CD4-positive, CD25-positive, alpha-beta regulatory T cell (primary cell): ENCODE measurements at places on chromosomes 6 and 20. TPM values are rescaled to one million over a fixed set of nuclear protein-coding genes. Genes with fewer than 3 reads are reported as not detected.

The CAPN11 gene
- not detected for total RNA-seq

The OOEP gene
- 0.69 TPM for total RNA-seq

The SLC17A2 gene
- total RNA-seq, result not detected

The IL17F gene
- total RNA-seq, result 0.64 TPM

The PERP gene
- 2.3 TPM for total RNA-seq

The HSP90AB1 gene
- total RNA-seq, result 399 TPM

The DPPA5 gene
- not detected for total RNA-seq

The C6orf89 gene
- 33.8 TPM for total RNA-seq

The HTR1E gene
- not detected for total RNA-seq

The SLC22A1 gene
- total RNA-seq, result 2.5 TPM

The BMP7 gene
- not detected for total RNA-seq

The DPM1 gene
- 34.3 TPM for total RNA-seq

The RIPOR2 gene
- total RNA-seq, result 364 TPM

The ANGPT4 gene
- total RNA-seq, result not detected

The RCAN2 gene
- not detected for total RNA-seq

The NFATC2 gene
- 56.8 TPM for total RNA-seq

The DZANK1 gene
- total RNA-seq, result 2.2 TPM

DNA sequence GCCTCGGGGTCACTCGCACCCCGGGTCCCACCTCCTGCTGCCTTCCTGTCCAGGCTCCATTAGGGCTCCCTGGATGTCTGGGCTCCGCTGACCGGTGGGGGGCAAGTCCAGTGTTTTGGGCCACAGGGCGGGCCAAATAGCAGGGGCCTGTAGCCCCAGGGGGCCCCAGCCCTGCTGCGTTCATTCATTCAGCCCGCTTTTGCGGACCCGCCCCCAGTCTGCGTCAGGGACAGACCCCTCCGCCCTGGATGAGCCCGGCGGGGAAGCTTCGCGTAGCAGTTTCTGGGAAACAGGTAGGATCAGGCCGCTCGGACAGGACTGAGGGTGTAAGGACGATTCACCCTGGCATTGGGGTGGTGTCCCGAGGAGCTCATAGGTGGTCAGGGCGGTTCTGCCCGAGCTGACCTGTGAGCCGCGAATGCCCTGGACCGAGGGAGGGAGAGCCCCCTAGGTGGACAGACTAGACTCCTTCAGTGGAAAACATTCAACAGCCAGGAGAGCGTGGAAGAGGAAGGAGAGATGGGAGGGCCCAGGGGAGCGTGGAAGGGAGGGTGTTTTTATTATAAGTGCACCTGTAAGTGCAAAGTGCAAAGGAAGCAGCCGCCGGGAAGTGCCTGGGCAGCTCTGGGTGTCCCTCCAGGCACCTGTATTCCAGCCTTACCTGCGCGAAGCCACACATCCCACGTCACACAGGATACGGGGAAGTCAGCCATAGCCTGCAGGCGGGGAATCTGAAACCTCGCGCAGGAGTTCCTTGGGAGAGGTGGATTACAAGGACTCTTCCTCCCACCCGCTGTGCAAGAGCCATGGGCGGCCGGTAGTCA lies 662 bp downstream of the ENTPD6 start:
- peak; percentile 39 for DNase-seq

DNA sequence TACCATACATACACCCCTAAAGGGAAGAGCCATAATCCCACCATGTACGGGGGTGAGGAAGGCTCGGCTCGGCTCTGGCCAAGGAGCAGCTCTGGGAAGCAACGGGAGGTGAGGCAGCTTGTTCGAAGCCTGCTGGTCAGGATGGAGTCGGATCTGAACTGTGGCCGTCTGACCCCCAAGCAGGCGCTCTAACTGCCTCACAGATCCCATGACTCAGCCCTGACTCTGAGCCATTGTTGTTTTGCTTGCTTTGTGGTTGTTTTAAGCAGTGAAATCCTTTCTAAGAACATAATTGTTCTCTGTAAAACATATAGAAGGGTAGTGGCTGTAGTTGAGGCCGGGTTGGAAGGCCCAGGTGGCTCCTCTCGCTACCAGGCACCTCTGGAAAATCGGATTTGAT lies 10.9 kb downstream of the C6orf132 start:
- no peak for DNase-seq

- no peak for DNase-seq
These were observed 2.2 kb downstream of the ADISSP start for GRCh38 chr20:3765171-3765882.

GRCh38 chr6:44128020-44128917 lies 915 bp downstream of the TMEM63B start:
- peak; percentile 18 for DNase-seq

DNA sequence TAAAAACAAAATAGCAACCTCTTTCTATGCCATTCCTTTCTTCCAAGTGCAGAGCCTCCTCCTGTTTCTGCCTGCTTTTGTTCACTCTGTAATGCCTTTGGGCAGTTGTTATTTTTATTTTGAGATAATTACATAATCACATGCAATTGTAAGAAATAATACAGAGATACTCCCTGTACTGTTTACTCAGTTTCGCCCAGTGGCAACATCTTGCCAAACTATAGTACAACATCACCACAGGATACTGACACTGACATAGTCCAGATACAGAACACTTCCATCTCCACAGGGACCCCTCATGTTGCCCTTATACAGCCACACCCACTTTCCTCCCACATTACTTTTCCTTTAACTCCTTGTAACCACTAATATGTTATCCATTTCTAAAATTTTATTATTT lies 59.7 kb downstream of the BANF2 start:
- DNase-seq, result no peak

GRCh38 chr6:127343809-127344659 lies 625 bp upstream of the ECHDC1 start:
- DNase-seq, result peak; percentile 10

- DNase-seq, result no peak
These were observed 79.0 kb upstream of the FYN start for GRCh38 chr6:111952274-111952673.

DNA sequence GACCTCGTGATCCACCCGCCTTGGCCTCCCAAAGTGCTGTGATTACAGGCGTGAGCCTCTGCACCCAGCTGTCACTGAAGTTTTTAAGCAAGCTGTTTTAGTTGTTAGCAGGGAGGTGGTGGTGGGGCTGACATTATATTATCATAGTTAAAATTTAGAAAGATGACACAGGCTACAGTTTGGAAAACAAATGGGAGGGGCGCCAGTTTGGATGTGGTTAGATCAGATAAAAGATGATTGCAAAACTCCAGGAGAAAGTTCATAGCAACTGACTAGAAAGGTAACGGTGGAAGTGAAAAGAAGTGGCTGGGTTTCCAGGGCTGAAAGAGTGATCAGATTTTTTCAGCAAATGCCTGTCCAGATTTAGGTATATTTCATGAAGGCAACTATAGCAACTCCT lies 311.9 kb upstream of the CITED2 start:
- DNase-seq, result no peak

- DNase-seq, result no peak
These were observed 13.9 kb upstream of the CCN5 start for GRCh38 chr20:44701118-44701857.

DNA sequence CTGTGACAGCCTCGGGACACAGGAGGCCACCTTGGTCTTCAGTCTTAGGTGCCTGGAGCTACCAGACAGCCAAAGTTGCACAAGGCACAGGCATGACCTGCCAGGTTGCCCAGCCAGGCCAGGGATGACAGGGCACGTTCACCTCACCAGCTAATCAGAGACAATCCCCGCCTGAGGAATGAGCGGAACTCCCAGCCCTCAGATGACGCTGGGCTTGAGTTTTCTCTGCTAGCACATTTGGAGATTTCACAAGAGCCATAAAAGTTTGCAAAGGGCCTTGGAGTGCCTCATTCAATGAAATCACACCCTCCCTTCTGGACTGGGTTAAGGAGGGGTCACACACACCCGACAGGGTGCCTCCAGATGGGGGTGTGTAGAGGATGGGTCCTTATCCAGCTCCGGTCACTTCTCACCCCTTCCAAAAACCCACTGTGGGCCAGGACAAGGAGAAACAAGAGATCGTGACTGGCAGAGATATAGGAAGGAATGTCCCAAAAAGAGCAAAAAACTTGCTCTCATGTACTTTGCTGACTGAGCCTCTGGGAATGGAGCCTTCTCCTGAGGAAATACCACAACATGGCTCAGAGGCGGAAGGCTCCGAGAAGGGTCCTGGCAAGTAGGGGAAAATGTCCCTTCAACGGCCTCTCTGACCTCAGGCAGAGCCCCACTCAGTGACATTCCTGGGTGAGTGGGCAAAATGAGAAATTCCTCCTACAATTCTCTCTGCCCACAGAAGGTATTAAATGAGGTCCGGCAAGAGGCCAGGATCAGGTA lies 121.6 kb downstream of the ISM1 start:
- no peak for DNase-seq

GRCh38 chr6:56017198-56017597 lies 141.8 kb upstream of the BMP5 start:
- no peak for DNase-seq

- no peak for DNase-seq
These were observed 54.8 kb downstream of the GPX5 start for GRCh38 chr6:28580475-28580874.

DNA sequence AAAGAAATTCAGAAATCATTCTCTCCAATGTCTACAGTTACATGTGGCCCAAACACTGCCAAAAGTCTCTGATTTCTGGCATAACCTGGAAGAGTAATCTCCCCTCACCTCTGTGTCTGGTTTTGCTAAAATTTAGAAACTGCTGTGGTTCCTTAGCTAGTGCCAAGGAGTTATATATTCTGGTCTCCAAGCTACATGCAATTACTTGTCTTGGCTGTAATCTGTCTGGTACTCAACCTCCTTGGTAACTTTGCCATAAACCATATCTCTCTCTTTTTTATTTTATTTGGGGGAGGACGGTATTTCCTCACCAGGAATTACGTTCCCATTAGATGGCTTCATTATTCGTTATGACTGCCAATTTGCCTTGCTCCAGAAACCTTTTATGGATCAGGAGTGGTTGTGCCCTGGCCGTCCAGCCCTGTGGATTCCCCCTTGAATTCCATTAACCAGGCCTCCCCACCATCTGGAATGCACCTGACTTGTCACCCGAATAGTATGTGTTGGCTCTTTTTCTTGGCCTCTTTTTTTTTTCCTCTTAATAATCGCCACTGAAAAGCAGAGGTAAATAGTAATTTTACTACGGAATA lies 400.0 kb downstream of the CD83 start:
- DNase-seq, result no peak

DNA sequence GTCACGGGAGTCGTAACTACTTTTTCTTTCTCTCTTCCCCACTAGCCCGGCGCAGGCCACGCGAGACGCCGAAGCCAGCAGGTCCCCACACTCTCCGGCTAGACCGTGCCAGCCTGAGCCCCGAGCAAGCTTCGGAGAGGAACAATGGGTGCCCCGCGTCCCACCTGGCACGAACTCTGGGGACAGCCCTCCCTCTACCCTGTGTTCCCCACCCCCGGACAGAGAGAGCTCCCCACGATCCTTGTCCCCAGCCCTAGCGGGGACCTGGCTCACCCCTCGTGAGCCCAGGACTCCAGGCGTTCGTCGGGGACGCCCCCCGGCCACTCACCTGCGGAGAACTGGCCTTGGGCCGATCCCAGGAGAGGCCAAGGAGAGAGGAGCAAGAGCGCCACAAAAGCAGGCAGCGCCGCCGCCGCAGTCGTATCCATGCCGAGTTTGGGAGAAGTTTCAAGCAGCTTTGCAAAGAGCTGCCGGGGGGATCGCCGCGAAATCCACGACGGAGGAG lies 416 bp downstream of the PTPRK start:
- no peak for DNase-seq

GRCh38 chr6:113246186-113246585 lies 611.0 kb upstream of the MARCKS start:
- DNase-seq, result no peak

DNA sequence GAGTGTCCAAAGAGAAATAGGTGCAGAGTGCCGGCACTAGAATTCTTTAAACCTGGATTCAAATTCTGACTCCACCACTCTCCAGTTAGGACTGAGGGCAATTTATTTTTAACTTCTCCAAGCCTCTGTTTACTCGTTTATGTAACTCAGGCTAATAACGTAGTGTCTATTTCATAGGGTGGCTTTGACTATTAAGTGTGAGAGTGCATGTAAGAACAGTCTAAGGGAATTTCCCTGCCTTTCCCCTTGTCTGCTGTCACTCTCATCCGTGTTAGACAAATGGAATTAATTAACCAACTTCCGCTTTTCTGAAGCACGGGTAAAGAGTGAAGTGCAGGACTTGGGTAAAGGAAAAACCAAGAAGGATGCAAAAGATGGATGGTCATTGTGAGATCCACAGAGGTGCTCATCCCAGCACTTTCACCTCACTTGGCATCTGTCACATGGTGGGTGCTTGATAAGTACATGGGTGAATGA lies 4.1 kb upstream of the ZKSCAN8 start:
- DNase-seq, result no peak

DNA sequence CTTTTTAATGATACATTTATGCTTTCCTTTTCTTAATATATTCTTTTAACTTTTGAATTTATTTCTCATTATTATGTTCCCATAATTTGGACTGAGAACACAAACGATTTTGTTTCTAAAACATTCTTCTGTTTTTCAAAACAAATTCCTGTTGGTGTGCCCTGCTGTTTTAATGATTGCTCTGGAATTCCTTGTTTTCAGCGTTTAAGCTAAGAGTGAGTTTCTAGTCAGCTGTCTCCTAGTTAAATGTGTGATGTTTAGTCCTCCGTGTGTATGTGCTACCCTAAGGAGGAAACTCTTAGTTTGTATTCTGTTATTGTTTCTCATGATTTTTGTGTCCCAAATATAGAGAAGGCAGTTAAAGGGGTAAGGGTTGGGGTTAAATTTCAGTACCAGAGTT lies 306.1 kb upstream of the RGS17 start:
- DNase-seq, result no peak

- DNase-seq, result no peak
These were observed 217.9 kb upstream of the SPTLC3 start for GRCh38 chr20:12790859-12791258.

- DNase-seq, result no peak
These were observed 79.0 kb downstream of the ALDH8A1 start for GRCh38 chr6:134870677-134871498.

GRCh38 chr6:138986578-138986977 lies 1.5 kb downstream of the REPS1 start:
- DNase-seq, result peak; percentile 42

DNA sequence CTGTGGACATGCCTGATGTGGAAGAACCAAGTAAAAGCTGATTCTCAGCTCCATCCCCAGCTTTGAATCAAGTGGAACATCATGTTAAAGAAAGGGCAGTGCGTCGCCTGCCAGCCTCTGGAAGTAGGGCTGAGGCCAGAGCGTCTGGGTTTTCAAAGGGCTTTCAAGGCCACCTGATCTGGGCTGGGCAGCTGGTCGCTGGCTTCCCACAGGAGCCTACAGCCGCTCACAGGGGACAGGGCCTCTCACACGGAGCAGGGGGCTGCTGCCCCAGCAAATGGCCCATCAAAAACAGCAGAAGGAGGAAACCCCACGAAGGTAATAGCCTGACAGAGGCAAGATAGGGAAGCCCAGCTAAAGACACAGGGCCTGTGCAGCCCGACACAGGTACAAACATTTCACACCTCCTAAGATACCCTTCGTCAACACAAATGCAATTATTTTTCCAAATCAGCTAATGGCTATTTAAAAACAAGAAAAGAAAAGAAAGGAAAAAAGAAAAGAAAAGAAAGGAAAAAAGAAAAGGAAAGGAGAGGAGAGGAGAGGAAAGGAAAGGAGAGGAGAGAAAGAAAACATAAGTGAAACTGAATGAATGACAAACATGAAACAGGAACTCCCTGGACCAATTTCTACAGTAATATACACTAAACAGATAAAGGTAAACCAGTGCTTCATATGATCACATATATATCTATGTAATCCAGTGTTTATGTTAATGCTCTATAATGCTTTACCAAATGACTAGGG lies 24.8 kb downstream of the RRBP1 start:
- no peak for DNase-seq

- DNase-seq, result no peak
These were observed 74.7 kb downstream of the ZHX3 start for GRCh38 chr20:41242807-41243206.

- DNase-seq, result no peak
These were observed 40.2 kb upstream of the PXDC1 start for GRCh38 chr6:3791526-3792203.
